ENCODE measurements at places on chromosomes 5 and 9.

DNA sequence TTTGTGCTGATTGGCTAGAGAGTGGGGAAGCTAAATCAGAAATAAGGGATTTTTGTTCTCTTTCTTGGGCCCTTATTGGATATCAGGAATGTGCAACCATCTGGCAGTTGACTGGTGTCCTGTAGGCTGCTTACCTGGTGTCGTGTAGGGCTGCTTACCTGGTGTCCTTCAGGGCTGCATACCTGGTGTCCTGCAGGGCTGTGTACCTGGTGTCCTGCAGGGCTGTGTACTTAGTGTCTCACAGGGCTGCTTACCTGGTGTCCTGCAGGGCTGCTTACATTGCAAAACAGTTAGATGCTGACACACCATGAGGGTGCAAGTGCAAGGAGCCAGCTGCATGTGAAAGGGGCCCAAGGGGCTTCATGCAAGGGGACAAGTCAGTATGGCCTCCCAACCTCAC is 249.3 kb downstream of the ICE1 start:
- DNase-seq = no peak

DNA sequence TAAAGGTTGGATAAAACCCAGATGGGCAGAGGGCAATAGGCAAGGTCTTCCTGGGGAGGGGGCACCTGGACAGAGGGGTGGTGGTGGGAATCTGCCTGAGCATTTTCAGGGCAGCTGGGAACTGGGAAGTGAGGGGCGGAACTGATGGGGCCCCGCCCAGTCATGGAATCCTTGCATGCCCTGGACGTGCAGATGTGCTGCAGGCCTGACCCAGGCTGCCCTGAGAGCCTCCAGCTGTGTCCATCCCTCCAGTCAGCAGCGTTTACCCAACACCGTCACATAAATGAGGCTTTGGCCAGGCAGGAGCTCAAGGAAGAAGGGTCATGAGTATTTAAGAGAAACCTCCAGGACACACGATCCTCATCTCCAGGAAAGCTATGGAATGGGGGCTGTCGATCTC is 70.3 kb downstream of the DAB2IP start:
- DNase-seq = no peak

- DNase-seq = peak; percentile 28
Observed at GRCh38 chr9:136882109-136882946, 4.0 kb upstream of the TRAF2 start.

DNA sequence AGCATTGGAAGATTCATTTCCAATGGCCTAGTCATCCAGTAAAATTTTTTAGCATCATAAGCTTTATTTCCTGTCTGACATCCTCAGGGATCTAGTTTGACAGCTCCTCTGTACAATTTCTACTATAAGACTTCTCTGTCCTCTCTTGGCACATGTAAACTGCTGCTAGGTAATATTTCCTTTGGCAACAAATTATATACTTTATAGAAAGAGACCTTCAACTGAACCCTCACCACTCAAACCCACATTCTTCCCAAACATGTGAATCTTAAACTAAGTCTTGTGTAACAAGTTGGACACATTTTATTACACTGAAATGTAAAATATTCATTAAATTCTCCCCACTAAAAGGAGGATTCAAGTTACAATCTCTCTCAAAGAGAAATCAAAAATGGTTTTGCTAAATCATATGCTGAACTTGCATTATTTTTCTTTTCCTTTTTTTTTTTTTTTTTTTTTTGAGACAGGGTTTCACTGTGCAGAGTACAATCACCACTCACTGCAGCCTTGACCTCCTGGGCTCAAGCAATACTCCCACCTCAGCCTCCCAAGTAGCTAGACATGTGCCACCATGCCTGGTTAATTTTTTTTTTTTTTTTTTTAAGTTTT is 36.9 kb downstream of the SCAI start:
- DNase-seq = no peak

- DNase-seq = no peak
Observed at GRCh38 chr9:100674419-100675122, 96.7 kb downstream of the CAVIN4 start.

GRCh38 chr5:138967791-138968448 is 92.8 kb upstream of the LRRTM2 start:
- no peak for DNase-seq

DNA sequence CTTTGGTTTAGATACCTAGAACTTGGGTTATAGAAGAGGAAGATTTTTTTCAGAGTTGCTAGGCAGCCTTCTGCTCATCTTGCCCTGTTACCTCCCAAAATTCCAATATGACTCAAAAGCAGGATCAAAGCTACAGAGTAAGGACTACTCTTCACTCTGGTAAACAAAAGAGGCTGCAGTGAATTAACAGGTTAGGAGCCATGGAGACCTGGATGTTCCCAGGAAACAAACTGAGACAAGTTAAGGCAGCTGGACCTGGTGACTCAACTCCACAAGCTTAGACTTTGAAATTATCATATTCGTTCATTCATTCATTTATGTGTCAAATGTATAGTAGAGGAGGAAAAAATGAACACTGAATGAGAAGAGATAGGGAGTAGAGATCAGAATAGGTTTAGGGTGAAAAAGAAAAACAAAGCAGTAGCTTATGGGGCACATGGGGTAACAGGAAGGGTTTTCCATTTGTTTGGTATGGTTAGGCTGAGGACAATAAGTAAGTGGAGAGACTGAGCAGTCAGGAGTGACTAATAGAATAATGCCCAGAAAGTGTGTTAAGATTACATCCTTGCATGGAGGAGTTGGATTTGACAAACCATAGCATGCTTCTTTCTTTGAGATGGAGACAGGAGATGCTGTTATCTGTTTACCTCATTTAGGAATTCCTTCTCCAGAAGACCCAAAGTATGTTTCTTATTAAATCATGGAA is 464.0 kb upstream of the ZNF608 start:
- no peak for DNase-seq

GRCh38 chr5:107548477-107548876 is 122.3 kb downstream of the EFNA5 start:
- DNase-seq = no peak

DNA sequence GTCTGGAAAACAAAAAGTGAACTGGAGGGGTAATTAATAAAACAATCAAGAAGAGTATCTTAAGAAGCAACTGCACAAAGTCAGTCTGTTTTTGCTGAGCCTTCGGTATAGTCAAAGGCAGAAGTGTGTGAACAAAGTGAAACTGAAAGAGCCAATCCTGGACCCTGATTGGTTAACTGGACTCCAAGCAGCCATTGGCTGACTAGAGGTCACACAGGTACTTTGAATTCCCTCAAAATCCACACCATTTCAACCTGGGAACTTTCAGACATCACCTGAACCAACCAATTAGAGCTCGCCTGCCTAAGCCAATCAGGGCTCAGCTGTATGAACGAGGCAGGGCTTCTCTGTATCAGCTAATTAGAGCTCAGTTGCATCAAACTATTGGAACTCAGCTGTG is 286.7 kb downstream of the TLE4 start:
- no peak for DNase-seq

DNA sequence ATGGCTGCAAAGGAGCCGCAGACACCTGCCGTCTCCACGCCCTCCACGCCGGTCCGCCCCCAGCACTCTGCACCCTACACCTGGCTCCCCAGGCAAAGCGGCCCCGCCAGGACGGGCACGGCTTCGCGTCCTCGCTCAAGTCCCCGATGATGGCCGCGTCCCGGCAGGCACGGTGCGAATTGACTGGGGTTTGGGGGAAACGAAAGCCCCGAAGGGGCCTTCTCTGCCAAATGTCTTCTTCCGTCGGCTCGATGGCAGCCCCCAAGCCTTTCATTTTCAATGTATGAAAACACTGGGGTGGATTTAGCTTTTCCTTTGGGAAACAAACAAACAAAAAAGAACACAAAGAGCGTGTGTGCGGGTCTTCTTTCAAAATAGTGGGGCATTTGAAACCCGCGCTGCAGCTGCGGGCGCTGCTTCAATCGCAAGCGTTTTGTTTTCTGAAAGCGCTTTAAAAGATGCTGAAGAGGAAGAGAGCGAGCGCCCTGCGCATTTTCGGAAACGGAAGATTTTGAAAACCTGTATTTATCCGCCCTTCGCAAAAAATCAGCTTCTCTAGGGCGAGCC is 160.0 kb downstream of the RMI1 start:
- no peak for DNase-seq

- no peak for DNase-seq
Observed at GRCh38 chr5:53766673-53767072, 206.2 kb downstream of the NDUFS4 start.

DNA sequence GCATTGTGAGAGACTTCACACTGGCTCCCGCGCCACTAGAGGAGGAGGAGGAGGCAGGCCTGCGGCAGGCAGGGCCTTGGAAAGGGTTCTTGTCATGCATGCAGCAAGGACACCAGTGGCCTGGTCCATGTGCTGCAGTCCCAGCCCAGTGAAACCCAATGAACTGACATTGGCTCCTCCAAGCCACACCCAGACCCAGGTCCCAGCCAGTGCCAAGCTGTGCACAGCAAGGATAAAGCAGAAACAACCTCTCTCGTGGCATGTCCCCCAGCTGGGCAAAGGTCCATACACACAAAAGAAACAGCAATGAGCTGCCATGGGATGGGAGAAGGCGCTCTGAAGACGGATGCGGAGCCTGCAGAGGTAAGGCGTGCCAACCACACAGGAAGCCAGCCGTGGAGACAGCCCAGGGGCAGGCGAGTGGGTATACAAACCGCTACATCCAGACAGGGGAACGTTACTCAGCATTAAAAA is 89.2 kb downstream of the SEMA4D start:
- DNase-seq = no peak

- no peak for DNase-seq
Observed at GRCh38 chr9:12698266-12698665, 5.1 kb downstream of the TYRP1 start.

DNA sequence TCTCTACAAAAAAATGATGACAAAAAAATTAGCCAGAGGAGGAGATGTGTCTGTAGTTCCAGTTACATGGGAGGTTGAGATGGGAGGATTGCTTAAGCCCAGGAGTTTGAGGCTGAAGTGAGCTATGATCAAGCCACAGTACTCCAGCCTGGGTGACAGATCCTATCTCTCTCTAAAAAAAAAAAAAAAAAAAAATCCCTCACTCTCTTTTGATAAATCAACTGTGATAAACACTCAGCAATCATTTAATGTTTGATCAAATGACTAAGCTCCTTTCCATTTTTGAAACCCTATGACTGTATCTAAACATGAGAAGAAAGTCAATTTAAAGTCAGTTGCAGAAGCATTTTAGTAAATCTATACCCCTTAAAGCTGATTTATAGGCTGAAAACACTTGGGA is 112.1 kb upstream of the IL6ST start:
- no peak for DNase-seq

DNA sequence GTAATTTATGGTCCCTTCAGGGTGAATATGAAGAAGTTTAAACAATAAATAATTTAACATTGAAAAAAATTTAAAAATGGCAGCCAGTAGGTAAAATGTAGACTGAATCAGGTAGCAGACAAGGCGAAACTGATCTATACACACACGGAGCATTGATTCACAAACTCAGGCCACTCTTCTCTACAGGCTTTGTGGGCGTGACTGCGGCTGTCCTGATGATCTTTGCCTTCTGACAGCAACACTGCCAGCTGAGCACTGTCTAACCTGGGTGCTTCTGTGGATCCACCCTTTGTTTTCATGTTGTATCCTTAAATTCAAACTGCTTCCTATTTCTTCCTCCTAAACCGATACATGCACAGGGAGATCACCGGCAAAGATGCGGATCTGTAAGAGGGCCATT is 315.4 kb upstream of the ADCY2 start:
- no peak for DNase-seq

GRCh38 chr5:38728029-38728428 is 117.8 kb upstream of the OSMR start:
- no peak for DNase-seq

- DNase-seq = no peak
Observed at GRCh38 chr9:124477648-124478285, 27.5 kb downstream of the ADGRD2 start.

- no peak for DNase-seq
Observed at GRCh38 chr9:88481933-88482332, 53.0 kb upstream of the NXNL2 start.

- DNase-seq = no peak
Observed at GRCh38 chr9:18598969-18599368, 125.0 kb downstream of the ADAMTSL1 start.

GRCh38 chr9:93084471-93084881 is 11.5 kb upstream of the CARD19 start:
- DNase-seq = no peak

DNA sequence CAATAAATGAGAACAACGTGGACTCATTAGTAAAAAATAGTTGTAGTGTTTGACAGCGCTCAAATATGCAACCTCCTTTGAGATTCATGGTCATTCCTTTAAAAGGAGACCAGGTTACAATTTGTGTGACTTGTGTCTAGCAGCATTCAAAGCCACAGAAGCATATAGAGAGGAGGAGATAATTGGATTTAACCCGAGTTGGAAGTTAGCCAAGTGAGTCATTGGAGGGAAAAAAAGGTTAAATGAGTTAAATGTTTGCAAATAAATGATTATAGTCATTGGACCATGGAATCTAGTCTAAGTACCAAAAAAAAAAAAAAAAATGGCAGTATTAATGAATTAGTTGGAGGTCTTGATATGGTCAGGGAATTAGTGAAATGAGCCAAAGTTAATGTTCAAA is 90.9 kb downstream of the ITGA1 start:
- DNase-seq = no peak

GRCh38 chr9:126722922-126723806 is 81.7 kb upstream of the ZBTB43 start:
- DNase-seq = no peak

GRCh38 chr5:66134407-66134861 is 9.7 kb upstream of the SREK1 start:
- no peak for DNase-seq

GRCh38 chr5:28580616-28581015 is 1542.2 kb upstream of the CDH9 start:
- DNase-seq = no peak

GRCh38 chr9:18263377-18263776 is 210.6 kb upstream of the ADAMTSL1 start:
- DNase-seq = no peak

GRCh38 chr5:92594031-92594430 is 987.0 kb downstream of the NR2F1-AS1 start:
- DNase-seq = no peak

- DNase-seq = no peak
Observed at GRCh38 chr9:85158512-85158911, 489.0 kb downstream of the NTRK2 start.

- DNase-seq = no peak
Observed at GRCh38 chr9:21542787-21543186, 60.7 kb upstream of the IFNE start.

- peak; percentile 1 for DNase-seq
Observed at GRCh38 chr9:109600142-109600541, 102.0 kb upstream of the PTPN3 start.

GRCh38 chr5:174457141-174457678 is 267.2 kb upstream of the MSX2 start:
- DNase-seq = no peak

All from GOT3 (cell line).